CD4-positive, alpha-beta T cell treated with Interleukin-17A for 4 hours (primary cell): ENCODE measurements at places on chromosomes 6 and 20.

DNA sequence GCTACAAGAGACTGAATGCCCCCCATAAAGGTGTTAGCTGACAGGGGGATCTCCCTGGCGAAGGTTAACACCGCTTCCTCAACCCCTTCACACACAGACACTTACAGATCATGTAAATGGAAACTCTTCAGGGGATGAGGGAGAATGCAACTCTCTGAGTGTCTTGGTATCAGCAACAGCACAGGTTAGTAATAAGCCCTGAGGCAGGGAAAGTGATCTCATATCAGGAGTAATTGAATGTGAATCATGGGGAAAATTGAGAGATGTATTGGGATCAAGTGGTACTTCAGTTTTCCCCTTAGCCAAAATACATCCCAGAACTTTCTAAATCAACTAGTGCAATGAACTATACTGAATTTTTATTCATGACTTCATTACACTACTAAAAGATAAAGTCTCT is 23.8 kb downstream of the OR2J3 start:
- no peak for DNase-seq

- no peak for DNase-seq
These were observed 1.0 kb upstream of the SGK1 start for GRCh38 chr6:134318974-134319281.

- DNase-seq: no peak
These were observed 69.5 kb downstream of the LCA5 start for GRCh38 chr6:79467716-79468115.

GRCh38 chr6:160509610-160510009 is 154.5 kb downstream of the LPA start:
- DNase-seq: no peak

GRCh38 chr6:3315841-3316240 is 57.1 kb downstream of the PSMG4 start:
- no peak for DNase-seq

DNA sequence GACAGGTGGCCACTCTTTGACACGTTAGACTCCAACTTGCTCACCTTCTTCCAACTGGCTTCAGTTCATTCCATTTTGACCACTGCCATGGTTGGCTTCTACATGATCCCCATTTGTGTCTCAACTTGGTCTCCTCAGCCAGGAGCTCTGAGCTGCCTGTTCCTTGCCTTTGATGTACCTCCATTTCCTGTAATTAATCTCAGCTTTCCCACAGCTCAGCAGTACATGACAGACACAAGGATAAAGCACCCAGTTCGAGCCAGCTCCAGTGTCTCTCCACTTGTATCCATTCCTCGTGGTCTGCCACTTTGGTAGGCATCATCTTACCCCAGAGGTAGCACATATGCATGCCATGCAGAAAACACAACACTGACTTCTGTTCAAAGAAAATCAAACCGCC is 161.0 kb downstream of the TSHZ2 start:
- no peak for DNase-seq

DNA sequence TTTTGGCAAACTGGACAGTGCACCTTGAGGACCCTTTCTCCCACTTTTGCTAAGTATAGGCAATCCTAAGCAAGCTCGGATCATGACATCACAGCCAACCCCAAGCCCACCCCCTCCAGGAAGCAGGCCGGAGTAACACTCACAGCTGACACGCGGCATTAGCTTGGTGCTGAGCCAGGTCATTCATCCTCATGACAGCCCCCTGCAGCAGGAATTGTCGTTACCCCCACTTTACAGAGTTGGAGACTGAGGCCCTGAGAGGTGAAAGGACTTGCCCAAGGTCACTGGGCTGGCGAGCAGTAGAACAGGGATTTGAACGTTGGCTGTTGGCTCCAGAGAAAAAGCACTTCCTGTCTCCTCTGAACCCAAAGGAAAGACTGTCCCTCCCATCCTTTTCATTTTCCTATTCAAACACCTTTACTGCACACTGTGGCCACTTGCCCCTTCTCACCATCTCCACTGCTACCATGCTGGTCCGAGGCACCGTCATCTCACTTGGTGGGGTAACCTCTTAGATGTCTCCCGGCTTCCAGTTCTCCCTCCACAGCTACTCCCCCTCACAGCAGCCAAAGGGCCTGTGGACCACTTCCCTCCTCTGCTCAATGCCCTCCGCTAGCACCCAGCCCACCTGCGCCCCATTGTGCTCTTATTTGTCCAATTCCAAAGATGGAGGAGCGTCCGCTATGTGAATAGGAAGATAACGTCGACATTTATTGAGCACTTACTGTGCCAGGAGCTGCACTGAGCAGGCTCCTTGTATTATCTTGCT is 84.7 kb downstream of the PREX1 start:
- DNase-seq: no peak

- DNase-seq: no peak
These were observed 7.6 kb downstream of the CD93 start for GRCh38 chr20:23078351-23079015.

GRCh38 chr6:63272397-63272796 is 47.4 kb downstream of the LGSN start:
- DNase-seq: no peak

GRCh38 chr6:80209430-80209829 is 103.0 kb downstream of the BCKDHB start:
- DNase-seq: no peak

GRCh38 chr6:31402324-31403282 is 792 bp upstream of the MICA start:
- peak; percentile 49 for DNase-seq

GRCh38 chr6:146598772-146599405 is at the start of gene ADGB:
TSS of gene ADGB (plus strand) at chr6:146598972. CDS start at chr6:146599041, 69 bp downstream.
- peak; percentile 2 for DNase-seq

GRCh38 chr20:5148581-5148980 is 21.8 kb downstream of the CDS2 start:
- DNase-seq: no peak
